ENCODE measurements at places on chromosomes 2 and 18.
A peak's percentile ranks its signal among the peaks of the same experiment; 100 is the strongest.

DNA sequence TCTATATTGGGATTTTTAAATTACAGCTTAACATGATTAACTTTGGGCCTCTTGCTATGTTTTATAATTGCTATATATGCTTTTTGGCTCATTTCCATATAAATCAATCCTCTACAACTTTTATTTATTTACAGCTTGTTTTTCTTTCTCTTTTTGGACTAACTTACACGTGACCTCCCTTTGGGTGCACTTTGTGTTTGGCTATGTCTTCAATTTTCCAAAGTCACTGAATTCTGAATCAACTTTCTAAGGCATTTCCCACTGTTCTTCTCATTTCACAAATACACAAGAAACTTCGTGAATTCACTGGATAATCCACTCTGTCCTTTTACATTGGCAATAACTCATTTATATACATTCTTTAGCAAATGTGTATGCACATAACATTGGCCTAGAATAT is 5.4 kb upstream of the CPS1 start:
- DNase-seq: no peak

DNA sequence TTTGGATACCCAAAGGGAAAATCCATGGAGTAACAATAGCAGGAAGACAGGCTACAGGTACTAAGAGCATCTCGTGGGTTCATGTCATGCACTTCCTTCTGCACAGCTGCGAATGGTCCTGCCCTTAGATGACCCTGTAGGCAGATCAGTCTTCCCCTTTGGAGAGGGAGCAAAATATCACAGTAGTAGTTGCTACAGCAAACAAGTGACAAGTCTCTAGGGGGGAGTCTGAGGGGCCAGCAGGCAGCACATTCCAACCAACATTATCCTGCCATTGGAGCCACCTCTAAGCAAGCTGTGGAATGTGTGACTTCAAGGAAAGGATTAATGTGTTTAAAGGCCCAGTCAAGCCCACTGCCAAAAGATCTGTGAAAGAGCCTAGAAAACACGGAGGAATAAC is 273.2 kb upstream of the PARD3B start:
- no peak for DNase-seq

DNA sequence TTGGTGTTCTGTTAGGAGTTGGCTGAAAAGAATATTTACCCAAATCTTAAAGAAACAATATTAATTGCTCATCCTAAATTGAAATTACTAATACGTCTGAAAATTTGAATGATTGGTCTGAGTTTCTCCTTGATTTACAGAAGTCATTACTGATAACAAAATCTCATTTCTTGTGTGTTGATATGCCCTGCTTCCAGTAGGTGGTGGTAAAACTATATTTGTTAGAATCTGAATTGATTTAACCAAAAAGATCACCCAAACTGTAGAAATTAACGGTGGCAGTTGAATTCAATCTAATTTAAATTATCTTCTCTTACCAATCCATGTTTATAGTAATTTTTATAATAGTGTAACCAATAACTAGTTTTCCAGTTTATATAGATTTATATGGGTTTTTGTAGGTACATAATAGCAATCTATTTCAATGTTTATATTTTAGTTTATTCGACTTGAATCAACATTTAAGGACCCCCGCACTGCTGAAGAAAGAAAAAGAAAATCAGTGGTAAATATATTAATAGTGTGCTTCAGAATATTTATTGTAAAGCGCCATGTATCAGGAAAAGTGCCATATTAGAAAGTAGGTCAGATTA is 38.3 kb downstream of the PAPOLG start:
- DNase-seq: no peak

GRCh38 chr18:73986711-73987110 is 160.9 kb downstream of the FBXO15 start:
- DNase-seq: no peak

GRCh38 chr2:62727259-62727867 is 21.9 kb downstream of the EHBP1 start:
- DNase-seq: no peak

GRCh38 chr2:74685408-74685807 is 31.4 kb downstream of the SEMA4F start:
- no peak for DNase-seq

DNA sequence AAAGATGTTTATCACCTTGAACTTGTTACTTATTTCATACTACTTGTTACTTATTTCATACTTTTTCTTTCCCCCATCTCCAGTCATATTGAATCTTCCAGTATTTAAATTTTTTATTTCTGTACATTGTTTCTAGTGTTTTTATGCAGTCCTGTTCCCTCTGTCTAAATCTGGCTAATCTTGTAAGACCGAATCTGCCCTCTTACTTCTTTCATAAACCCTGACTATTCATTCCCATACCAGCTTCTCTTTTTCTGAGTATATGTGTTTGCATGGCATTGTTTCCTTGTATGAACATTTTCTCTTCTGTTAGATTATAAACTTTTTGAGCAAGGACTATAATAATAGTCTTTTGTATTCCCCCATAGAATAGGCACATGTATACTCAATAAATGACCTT is 131.7 kb downstream of the TAF4B start:
- no peak for DNase-seq

DNA sequence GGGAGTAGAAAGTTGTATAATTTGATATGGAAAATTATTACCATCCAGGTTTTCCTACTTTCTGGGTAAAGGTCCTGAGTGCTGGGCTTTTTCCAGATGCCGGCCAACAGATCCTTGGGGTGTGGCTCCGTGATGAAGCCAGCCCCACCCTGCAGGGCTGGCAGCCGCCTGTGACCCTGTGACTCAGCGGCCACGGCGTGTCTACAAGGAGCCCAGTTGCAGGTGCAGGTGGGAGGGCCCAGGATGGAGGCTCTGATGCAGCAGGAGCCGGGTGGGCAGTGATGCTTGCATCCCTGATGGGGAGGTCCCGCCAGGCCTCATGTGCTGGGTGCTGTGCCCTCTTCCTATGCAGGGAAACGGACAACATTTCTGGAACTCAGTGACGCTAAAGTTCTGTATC is 96.0 kb upstream of the ALKAL2 start:
- no peak for DNase-seq

DNA sequence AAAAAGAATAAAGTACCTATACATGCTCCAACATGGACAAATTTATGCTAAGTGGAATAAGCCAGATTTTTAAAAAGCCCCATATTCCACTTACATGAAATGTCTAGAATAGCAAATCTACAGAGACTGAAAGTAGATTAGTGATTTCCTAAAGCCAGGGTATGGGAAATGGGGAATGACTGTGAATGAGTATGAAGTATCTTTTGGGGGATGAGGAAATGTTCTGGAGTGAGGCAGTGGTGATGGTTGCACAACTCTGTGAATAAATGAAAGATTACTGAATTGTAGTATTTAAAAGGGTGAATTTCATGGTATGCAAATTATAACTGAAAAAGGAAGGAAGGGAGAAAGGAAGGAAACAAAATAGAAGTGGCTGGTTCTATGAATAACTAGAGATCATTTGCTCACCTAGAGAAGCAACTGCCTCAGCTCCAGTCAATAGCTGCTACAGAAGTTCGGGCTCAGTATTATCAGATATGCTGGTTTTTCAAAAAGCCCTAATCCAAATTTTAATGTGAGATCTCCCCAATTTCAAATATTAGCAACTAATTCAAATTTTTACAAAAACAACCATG is 39.3 kb downstream of the MAP3K2 start:
- peak; percentile 44 for DNase-seq

DNA sequence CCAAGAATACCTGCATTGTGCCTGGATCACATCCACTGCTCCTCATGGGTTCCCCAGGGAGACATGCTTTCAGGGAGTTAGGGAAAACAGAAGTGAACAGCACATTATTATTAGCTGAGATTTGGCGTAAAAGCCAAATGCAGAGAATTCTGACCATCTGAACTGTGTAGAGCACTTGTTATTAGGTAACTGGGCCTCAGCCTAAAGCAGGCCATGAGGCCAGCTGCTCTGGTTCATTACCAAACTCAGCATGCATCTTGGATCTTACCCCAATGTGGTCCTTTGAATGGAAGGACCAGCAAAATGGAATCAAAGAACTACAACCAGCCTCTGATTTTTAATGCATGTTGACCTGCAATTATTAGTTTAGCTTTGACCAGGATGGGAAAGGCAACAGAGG is 322.3 kb downstream of the KCNS3 start:
- DNase-seq: no peak

DNA sequence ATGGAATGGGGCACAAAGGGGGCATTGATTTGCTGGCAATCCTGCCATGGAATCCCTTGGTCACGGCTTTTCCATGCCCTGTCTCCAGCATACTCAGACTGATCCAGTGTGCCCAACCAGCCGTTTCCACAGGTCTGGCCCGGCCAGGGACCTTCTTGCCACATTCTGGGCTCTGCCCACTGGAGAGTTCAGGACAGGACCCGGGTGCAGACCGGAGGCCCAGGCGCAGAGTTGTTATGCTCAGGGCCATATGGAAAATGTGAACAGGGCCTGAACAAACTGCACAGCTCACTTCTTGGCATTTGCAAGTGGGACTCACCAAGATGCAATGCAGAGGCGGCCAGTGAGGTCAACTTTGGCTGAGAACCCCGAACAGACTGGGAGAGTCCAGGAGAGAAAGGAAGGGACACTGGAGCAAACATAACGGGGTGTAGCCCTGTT is 15.6 kb upstream of the ASAP2 start:
- DNase-seq: no peak

DNA sequence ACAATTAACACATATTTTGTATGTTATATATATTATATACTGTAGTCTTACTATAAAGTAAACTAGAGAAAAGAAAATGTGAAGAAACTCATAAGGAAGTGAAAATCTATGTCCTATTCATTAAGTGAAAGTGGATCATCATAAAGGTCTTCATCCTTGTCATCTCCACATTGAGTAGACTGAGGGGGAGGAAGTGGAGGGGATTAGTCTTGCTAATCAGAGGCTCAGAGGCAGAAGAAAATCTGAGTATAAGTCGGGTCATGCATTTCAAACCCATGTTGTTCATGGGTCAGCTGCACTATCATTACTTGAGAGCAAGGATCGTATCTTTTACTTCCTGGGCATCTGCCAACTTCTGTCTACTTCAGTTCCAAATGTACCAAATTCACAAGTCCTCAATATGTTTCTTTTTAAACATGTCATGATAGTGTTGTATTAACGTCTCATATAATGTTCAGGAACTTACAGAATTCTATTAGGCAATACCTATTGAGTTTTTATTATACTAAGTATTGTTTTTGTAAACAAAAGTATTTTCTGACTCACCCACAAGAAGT is 208.9 kb upstream of the BOD1L2 start:
- no peak for DNase-seq

DNA sequence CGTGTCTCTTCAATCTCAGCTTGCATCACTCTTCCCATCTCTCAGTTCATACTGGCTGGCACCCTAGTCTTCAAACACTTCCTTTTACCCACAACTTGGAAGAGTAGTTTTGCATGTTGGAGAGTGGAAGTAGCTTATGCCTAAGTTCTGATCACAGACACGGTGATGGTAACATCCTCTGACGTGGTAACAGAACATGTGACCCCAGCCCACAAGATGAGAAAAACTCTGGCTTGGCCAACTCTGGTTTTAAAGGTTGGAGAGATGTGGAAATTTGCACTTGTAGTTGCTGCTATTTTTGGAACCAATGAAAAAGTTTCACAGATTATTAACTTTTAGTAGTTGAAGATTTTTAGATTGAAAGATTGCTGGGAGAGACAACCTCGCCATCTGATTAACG is 155.4 kb upstream of the SLC35G4 start:
- peak; percentile 18 for DNase-seq

GRCh38 chr2:112625474-112626114 is 20.1 kb upstream of the SLC20A1 start:
- no peak for DNase-seq

GRCh38 chr2:39094717-39095363 is 26.0 kb downstream of the SOS1 start:
- DNase-seq: no peak

GRCh38 chr2:195533771-195534642 is 123.0 kb upstream of the SLC39A10 start:
- DNase-seq: no peak

GRCh38 chr2:67799886-67800285 is 262.9 kb downstream of the C1D start:
- DNase-seq: no peak

- DNase-seq: peak; percentile 47
Measured at GRCh38 chr2:47558768-47559684, 156.1 kb downstream of the MSH2 start.

DNA sequence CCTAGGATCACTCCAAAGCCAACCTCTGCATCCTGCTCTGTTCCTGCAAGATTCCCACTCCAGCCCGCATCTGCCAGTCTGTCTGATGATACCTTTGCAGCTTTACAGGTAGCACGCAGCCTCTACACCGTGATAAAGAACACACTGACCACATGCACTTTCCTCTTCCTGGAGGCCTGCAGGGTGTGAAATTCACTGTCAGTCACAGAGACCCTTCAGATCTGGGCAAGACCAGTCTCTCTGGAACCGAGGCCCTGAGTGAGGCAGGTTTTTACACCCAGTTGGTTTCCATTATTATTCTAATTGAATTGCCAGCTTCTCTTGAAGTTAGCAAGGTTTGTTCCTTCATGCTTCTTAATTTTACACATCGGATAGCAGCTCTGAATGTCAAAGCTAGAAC is 30.5 kb upstream of the TWIST2 start:
- DNase-seq: no peak

GRCh38 chr18:12686100-12686499 is 16.4 kb downstream of the CEP76 start:
- no peak for DNase-seq

DNA sequence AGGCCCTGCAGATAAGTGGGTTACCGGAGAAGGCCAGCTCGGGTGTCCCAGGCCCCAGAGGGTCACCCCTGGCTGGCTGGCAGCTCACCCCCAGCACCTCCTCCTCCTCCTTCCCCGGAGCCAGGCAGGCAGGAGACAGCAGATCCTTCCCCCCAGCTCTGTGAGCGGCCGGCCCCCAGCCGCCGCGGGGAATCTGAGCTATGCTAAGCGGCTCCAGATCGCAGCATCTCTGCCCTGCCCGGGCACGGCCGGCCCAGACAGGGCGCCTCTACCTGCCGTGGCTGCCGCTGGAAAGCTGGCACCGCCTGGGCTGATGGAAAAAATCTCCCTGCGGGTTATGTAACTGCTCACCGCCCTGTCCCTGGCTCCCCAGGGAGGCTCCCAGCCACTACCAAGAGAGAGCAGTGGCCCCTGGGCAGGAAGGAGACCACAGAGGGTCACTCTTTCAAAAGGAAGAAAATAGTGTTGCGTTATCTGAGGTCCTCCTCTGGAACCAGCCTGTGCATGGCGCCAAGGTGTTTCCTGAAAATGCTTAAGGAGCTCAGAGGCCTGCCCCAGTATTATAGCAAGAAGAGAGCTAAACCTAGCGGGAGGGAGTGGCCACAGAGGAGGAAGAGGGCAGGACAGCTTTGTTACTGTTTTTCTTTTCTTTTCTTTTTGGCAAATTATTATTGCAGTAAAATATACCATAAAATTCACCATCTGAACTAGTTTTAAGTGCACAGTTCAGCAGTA is 179.0 kb downstream of the SMAD7 start:
- no peak for DNase-seq

DNA sequence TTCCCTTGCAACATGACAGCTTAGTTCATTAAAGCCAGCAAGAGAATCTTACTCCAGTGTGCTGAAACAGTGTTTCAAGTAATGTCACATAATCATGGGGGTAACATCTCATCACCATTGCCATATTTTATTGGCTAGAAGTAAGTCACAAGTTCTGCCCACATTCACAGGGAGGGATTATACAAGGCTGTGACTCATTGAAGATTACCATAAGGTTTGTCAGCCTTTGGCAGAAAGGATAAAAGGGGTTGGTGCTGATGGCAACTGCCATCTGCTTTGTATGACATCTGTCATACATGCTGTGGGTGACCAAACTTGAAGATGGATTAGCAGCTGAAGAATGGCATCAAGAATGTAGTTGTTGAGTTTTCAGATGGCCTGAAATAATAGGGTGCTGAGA is 61.2 kb downstream of the KCNE4 start:
- no peak for DNase-seq
